Astrocyte (in vitro differentiated cells and primary cell): ENCODE measurements at places on chromosomes 2 and 18.
A peak's percentile ranks its signal among the peaks of the same experiment; 100 is the strongest.

GRCh38 chr2:123993728-123994323 lies 31.3 kb upstream of the CNTNAP5 start:
- DNase-seq: no peak

- no peak for DNase-seq
Measured at GRCh38 chr2:8641301-8641965, 40.4 kb upstream of the ID2 start.

GRCh38 chr2:23351388-23352141 lies 33.4 kb upstream of the KLHL29 start:
- peak; percentile 59 for DNase-seq

- peak; percentile 2 for DNase-seq
Measured at GRCh38 chr2:45533771-45534170, 77.3 kb downstream of the SRBD1 start.

DNA sequence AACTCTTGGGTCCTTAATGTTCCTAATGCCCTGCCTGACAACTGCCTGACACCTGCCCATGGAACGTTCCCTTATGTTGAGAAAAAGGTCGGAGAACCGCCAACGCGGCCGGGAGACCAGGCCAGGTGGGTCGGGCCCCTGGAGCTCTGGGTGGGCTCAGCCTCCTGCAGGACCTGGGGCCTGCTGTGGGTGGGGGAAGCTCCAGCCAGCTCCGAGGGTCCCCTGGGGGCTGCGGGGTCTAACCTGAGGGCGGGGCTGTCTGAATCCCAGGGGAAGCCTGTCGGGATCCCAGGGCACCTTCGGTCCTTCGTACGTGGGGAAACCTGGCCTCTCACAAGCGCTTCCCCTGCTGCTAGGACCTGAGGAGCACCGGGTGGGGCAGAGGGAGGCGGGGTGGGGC lies 296.0 kb downstream of the NDUFA10 start:
- DNase-seq: no peak
